ENCODE measurements at places on chromosomes 4 and X.

GRCh38 chrX:10747975-10748374 is 127.6 kb upstream of the MID1 start:
- DNase-seq, result no peak

DNA sequence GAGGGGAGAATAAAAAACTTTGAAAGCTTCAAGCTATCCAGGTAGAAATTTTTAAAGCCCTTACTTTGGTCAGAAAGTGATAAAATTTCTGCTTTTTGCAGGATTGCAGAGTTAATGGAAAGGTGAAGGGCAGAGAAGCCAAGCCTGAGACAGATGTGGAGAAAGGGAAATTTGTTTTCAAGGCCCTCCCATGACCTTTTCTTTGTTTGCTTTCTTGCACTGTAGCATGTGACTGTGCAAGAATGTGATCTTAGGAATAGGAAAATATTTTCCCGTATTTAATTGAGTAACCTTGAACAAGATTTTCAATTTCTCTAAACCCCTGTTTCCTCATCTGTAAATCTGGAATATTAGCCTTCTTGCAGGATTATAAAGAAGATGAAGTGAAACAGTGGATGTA is 307.2 kb downstream of the PPARGC1A start:
- no peak for DNase-seq

GRCh38 chr4:181234951-181235680 is 1008.1 kb upstream of the TENM3 start:
- no peak for DNase-seq

- DNase-seq, result no peak
Measured at GRCh38 chr4:141849778-141850177, 213.4 kb downstream of the IL15 start.

GRCh38 chrX:103726477-103726876 is 15.8 kb downstream of the TMEM31 start:
- DNase-seq, result no peak

DNA sequence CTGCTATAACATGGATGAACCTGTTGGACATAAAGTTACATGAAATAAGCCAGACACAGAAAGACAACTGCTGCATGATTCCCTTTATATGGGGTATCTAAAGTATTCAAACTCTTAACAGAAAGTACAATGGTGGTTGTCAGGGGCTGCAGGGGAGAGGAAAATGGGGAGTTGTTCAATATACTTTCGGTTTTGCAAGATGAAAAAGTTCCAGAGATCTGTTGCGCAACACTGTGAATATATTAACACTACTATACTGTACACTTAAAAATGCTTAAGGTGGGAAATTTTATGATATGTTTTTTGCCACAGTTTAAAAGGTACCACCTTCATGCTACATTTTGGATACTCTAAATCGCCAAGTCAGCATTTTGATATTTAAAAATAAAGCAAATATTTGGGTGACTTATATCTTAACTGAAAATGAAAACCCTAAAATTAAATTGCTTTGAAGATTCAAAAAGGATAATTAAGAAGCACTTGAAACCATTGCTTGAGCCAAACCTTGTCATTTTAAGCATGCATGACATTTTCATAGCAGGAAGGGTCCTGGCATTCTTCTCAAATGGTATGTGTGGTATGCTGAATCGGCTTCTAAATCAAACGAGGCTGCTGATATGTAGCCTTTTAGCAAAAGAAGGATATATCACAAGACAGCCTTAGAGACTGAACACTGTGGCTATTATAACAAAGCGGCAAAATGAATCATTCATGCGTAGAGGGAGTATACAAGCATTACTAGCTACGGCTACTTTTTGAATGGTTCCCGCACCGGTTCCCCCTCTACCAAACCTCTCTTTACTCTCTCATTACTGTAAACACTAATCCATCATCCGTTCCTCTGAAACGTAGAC is 607.1 kb upstream of the DIPK2B start:
- no peak for DNase-seq

DNA sequence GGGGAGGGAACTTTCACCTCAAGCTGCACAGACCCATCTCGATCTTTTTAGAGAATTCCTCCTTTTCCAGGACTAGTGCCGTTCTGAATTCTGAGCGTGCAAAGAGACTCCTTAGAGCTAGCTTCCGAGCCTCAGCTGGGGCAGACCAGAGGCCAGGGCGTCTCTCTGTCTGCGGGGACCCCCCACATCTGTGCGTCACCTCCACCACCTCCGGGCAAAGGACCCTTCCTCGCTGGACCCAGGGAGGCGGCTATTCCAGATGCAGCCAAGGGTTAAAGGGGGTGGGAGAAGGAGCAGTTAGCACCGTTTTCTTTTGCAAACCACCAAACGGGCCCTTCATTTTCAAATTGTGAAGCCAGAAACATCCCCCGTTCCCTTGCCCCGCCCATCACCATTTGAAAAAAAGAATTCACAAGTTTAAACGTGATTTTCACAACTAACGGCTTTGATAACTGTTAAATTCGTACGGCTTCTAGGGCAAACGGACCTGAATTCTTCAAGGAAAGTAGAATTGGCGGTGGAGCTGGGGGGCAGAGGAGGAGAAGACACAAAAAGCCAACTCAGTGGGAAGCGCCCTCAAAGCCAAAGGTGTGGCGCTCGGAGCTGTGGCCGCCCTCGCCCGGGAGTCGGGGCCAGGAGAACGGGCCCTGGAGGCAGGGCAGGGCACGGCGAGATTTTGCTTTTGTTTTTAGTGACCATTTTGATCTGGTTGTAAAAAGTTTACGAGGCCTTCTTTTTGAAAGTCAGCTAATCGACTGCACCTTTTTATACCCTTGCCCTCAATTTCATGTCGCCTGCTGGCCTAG is 3.3 kb upstream of the PDGFRA start:
- peak; percentile 17 for DNase-seq

DNA sequence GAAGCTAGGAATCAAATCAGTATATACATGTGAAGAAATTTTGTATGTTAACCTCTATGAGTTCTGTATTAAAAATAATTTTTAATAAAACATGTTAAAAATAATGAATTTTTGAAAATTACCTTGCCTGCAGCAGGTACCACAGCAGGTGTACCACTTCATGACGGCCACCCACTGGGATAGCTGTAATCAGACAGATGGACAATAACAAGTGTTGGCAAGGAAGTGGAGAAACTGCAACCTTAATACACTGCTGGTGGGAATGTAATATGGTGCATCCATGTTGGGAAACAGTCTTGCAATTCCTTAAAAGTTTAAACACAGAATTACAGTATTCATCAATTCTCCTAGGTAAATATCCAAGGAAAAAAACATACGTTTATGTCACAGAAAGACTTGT is 209.5 kb downstream of the RELL1 start:
- no peak for DNase-seq

DNA sequence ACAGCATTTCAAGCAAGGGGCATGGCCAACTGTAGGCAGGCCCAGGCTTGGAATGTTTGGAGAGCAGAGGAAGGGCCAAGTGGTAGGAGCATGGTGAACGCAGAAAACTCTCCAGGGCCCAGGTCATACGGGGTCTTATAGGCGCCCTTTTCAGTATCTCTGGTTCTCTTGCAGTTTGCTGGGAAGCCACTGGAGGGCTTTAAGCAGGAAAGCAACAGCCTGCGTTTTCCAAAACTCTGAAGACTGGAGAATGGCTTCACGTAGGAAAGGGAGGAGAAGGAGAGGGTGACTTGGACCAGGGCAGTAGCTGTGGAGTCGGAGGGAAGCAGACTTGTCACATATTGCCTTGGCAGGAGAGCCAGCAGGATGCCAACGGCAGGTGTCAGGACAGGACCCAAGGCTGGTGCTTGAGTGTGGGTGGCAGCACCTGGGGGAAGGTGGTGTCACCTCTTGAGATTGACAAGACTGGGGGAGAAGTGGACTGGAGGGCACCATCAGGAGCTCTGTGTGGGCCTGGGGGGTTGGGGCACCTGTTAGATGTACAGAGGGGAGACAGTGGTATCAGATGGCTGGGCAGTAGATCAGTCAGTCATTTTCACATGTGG is 21.9 kb downstream of the TKTL1 start:
- peak; percentile 26 for DNase-seq

- no peak for DNase-seq
Measured at GRCh38 chr4:19135895-19136633, 1114.5 kb upstream of the LCORL start.

GRCh38 chrX:85244450-85245211 is 840 bp downstream of the ZNF711 start:
- peak; percentile 28 for DNase-seq

DNA sequence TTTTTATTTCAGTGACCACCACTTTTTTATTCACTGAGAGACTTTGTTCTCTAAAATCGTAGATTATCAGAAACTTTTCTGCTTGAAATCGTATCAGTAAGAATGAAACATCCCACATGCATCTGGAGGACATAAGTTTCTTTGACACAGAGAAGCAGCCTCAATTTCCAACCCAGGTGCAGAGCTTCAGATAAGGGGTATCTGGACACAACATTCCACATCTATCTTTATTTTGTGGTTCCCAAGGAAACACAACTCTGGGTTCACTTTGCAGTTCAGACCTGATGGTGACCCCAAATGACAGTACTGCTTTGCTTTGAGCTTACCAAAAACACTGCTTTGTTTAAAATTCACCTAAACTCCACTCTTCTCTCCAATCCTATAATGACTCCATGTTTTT is 1.3 kb upstream of the CLCN5 start:
- DNase-seq, result no peak

- DNase-seq, result no peak
Measured at GRCh38 chr4:2827071-2827873, 16.4 kb upstream of the ADD1 start.

DNA sequence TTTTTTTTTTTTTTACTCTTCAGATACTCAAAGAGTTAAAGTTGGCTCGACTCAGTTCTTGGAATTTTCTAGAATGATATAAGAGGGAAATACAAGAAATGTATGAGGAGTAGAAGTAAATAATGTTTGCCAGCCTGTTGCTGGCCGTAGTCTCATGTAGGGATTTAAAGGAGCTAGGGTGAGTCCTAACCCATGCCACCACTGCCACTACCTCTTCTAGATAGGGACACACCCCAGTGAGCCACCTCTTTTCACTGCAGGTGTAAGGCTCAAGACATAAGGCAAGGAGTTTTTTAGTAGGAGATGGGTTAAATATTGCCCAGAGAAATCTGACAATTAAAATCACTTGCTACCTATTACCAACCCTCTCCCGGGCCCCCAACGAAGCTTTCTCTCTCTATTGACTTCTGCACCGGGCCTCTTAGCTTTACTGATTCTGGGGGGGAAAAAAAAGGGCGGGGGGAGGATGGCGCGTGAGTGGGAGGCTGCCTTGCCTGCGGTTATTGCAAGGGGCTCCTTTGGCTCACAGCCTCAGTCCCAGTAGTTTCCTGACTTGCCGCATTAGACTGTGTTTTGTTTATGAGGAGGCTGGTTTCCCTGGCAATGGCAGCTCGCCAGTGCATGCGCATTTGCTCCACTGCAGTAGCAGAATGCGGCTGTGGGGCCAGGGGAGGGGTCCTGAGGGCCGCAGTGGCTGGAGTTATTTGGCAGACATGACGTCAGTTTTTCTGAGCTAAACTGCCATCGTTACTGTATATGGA is 3.0 kb downstream of the LINC00632 start:
- peak; percentile 48 for DNase-seq

Measured in thymus (tissue), 14 donors.